ENCODE measurements at places on chromosomes 11 and 22.

- no peak for DNase-seq
Observed at GRCh38 chr11:126154691-126155090, 56.8 kb downstream of the RPUSD4 start.

DNA sequence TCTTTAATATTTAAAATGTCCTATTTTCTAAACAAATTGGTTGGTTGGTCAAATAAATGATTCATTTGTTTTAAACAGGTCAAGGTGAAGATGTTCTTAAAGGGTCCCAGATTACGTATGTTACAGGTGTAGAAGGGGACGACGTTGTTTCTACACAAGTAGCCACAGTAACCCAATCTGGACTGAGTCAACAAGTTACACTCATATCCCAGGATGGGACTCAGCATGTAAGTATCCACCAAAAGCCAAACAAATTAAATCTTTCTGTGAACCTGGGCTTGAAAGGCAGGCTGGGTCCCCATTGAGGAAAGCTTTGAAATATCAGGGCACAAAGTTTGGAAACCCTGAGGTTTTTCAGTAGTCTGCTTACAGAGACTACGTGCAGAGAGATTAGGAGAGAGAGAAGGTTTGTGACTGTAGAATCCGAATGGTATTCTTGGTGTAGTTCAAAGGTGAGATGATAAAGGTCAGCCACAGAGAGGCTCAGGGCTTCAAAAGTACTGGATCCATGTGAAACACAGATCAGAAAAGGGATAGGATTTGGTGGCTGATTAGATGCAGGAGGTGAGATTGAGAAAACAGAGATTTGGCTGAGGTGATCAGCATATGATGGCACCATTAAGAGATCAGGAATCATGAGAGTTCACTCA lies 51.7 kb downstream of the ZNF143 start:
- DNase-seq: peak; percentile 52

GRCh38 chr11:130611791-130612251 lies 163.4 kb downstream of the ADAMTS15 start:
- DNase-seq: peak; percentile 68

GRCh38 chr22:31947296-31947695 lies 3.0 kb downstream of the YWHAH start:
- peak; percentile 35 for DNase-seq

DNA sequence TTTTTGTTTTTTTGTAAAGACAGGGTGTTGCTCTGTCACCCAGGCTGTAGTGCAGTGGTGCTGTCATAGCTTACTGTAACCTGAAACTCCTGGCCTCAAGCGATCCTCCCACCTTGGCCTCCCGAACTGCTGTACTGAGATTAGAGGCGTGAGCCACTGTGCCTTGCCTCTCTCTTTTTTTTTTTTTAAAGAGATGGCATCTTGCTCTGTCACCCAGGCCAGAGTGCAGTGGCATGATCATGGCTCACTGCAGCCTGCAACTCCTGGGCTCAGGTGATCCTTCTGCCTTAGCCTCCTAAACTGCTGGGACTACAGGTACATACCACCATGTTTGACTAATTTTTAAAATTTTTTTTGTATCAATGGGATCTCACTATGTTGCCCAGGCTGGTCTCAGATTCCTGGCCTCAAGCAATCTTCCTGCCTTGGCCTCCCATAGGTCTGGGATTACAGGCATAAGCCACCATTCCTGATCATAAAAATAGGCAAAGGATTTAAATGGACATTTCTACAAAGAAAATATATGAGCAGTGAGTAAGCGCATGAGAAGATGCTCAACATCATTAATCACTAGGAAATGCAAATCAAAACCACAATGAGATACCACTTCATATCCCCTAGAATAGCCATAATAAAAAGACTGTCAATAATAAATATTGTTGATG lies 17.3 kb upstream of the CLNS1A start:
- DNase-seq: no peak

DNA sequence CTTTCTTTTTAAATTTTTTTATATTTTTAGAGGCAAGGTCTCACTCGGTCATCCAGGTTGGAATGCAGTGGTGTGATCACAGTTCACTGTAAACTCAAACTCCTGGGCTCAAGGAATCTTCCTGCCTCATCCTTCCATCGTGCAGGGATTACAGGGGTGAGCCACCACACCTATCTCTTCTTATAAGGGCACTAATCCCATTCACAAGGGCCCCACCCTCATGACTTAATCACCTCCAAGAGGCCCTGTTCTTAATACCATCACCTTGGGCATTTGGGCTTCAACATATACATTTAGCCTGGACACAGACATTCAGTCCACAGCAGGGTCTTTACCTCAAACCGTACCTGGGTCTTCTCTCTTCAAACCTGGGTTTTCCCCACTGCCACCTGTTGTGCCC lies 4.5 kb upstream of the GTSE1 start:
- DNase-seq: no peak

- DNase-seq: peak; percentile 28
Observed at GRCh38 chr22:47586038-47586437, 823.6 kb downstream of the TBC1D22A start.

- DNase-seq: no peak
Observed at GRCh38 chr11:13160346-13160745, 117.2 kb upstream of the BMAL1 start.

GRCh38 chr22:35226958-35227647 lies 30.2 kb upstream of the HMGXB4 start:
- no peak for DNase-seq

DNA sequence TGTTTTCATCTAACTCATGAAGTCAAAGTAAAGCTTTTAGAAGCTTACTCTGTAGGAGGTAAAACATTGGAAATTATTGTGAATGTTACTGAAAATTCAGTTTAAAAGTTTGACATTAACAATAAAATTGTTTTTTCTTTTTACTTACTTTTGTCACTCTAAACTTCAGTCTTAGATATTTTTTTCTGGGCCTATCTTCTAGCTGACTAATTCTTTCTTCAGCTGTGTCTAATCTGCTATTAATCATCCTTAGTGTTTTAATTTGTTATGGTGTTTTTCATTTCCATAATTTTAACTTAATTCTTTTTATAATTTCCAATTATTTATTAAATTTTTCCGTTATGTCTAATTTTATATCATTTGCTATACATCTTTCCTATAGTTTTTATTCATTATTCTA lies 35.0 kb downstream of the IL10RA start:
- no peak for DNase-seq

DNA sequence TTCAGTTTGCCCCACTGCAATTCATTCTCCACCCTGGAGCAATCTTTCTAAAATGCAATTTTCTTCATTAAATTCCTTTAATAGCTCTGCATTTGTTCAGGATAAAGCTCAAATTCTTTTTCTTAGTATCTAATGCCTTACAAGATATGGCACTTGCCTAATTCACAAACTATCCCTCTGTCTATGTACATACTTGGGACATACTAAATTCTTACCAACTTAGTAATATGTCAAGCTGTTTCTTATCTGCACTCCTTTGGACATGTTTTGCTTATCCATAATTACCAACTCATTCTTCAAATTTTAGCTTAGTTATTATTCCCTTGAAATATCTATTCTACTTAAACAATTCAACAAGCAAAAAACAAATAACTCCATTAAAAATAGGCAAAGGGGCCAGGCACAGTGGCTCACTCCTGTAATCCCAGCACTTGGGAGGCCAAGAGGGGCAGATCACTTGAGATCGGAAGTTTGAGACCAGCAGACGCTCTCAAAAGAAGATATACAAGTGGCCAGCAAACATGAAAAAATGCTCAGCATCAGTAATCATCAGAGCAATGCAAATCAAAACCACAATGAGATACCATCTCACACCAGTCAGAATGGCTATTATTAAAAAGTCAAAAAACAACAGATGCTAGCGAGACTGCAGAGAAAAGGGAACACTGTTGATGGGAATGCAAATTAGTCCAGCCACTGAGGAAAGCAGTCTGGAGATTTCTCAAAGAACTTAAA lies 96.9 kb downstream of the FAM76B start:
- no peak for DNase-seq

DNA sequence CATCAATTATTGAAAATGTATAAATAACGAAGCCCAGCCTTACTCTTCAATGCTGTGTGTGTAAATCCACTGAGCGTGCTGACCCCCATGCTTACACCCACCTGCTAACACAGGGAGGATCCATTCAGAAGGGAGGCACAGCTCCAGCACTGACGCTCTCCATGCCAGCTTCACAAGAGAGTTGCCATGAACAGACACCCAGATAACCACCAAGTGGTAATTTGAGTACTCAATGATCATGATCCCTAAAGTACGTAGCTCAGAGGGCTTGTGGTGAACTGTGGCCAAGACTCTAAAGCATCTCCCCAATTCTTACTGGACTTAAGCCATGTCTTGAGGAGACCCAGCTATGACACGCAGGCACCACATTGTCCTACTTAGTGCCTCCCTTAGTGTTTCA lies 98.7 kb downstream of the IGLL1 start:
- no peak for DNase-seq

- peak; percentile 60 for DNase-seq
Observed at GRCh38 chr22:23144932-23145877, at the start of gene RAB36. TSS of gene RAB36 (plus strand) at chr22:23145477. CDS start at chr22:23146617, 1,140 bp downstream.
